Stimulated activated CD4-positive, alpha-beta T cell treated with anti-CD3 and anti-CD28 coated beads, Interleukin-15, amount 100 ng/mL, for 1 hour (primary cell): ENCODE measurements at places on chromosomes 2 and 18.
A peak's percentile ranks its signal among the peaks of the same experiment; 100 is the strongest.

GRCh38 chr2:77268626-77269025 lies 253.6 kb downstream of the LRRTM4 start:
- no peak for DNase-seq

GRCh38 chr2:68714866-68715265 lies 19.7 kb upstream of the ARHGAP25 start:
- DNase-seq = no peak

DNA sequence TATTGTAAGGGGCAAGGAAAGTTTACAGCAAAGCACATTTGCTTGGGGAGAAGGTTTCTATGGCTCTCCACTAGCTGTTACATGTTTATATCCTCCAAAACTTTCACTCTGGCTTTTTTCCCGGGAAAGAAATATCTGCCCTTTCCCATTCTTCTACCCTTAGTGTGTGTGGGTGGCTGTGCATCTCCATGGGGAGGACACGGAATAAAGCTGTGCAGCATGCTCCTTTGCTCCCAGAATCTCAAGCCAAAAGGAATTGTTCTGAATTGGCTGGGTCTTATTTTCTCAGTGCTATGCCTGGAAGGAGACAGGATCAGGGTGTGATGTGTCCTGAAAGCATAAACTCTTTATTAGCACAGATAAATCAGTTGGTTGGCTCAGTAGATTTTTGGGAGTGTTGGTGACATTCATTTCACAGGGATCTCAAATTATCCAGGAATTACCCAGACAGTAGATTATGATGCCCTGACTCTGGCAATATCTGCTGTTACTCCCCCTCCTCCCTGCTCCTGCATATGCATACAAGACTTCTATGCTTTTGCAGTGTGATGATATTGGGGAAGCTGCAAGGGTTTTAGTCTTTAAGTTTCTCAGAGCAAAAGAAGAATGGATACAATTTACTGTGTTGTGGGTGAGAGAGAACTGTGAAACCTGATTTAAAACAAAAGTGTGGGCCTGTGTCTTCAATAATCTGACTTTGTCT lies 63.1 kb downstream of the PARD3B start:
- DNase-seq = no peak

GRCh38 chr2:156663757-156664409 lies 227.7 kb downstream of the GPD2 start:
- DNase-seq = no peak

DNA sequence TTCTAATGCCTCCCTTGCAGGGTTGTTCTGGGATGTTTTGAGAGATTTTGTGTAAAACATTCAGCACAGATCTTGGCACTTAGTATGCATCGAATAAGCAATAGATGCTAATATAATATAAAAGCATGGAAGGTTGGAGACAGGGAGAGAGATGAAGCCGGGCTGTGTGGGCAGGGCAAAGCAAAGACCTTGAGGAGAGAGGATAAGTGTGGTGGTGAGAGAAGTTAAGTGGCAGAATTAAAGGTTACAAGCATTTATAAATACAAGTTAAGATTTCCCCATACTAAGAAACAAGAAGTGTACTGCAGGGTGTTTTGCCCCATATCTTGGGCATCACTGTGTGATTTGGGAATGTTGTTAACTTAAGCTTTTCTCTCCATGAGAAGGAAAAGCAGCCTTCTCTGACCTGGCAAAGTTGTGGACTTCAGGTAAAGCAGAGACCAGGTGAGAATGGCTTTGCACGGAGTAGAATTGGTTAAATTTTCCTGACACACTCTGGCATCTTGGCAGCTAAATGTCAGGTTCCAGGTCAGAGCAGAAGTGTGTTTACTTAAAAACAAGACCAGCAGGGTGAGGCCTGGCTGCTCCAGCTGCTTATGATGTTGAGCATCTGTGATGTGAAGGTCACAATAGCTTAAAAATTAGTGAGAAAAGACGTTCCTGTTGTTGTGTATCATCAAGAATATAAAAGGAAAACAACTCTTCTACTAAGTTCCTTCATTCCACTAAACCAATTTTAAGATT lies 288.5 kb upstream of the HNMT start:
- DNase-seq = no peak

DNA sequence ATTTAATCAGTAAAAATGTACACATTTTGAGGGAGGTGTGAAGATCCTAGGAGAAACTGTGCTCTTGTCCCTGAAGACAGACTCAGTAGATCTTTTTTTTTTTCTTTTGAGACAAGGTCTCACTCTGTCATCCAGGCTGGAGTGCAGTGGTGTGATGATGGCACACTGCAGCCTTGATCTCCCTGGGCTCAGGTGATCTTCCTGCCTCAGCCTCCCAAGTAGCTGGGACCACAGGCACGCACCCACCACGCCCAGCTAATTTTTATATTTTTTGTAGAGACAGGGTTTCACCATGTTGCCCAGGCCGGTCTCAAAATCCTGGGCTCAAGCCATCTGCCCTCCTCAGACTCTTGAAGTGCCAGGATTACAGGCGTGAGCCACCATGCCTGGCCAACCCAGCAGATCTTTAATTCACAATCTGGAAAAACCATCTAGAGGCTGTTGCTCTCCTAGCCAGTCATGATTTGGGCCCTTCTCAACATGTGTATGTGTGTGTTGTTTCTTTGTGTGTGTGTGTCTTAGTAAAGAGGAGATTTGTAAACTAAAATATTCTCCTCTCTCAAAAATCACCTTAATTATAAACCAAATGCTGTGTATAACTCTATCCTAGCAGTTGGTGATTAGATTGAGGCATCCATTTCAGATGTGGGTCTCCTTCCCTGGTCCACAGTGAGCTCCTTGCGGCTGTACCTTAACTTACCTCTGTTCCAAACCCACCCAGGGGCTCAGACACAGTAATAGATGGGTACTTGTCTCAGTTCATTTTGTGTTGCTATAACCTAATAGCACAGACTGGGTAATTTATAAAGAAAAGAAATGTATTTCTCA lies 3.9 kb upstream of the MYCN start:
- DNase-seq = no peak

DNA sequence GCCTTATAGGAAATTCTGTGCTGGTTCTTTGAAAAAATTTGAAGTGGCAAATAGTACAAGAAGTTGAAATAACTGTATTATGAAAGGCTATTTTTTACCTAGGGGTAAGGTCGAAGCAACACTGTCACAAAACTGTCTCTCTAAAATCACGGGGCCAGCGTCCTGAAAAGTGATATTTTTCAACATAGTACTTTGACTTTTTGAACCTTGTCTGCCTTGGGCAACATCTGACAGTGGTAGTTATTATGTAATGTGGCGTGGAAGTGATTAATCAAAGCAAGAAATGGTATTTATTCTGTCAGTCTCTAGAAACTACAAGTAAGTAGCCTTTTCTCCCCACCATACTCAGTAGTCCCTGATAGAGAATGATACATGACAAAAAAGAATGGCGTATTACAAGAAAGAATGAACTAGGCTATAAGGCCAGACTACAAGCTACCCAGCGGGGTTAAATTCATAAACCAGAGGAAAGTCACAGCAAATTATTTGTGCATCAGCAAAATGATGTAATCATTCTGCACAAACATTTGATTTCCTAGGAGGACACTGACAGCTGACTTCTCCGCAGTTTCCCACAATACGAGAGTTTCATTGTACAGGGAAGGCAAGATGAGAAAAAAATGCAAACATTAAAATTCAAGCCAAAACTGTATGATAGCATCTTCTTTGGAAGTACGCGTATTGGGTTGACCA lies 9.8 kb downstream of the GEN1 start:
- DNase-seq = no peak

DNA sequence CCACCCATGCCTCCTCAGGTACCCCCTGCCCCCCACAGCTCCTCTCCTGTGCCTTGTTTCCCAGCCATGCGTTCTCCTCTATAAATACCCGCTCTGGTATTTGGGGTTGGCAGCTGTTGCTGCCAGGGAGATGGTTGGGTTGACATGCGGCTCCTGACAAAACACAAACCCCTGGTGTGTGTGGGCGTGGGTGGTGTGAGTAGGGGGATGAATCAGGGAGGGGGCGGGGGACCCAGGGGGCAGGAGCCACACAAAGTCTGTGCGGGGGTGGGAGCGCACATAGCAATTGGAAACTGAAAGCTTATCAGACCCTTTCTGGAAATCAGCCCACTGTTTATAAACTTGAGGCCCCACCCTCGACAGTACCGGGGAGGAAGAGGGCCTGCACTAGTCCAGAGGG lies 803 bp upstream of the DES start:
- DNase-seq = no peak

DNA sequence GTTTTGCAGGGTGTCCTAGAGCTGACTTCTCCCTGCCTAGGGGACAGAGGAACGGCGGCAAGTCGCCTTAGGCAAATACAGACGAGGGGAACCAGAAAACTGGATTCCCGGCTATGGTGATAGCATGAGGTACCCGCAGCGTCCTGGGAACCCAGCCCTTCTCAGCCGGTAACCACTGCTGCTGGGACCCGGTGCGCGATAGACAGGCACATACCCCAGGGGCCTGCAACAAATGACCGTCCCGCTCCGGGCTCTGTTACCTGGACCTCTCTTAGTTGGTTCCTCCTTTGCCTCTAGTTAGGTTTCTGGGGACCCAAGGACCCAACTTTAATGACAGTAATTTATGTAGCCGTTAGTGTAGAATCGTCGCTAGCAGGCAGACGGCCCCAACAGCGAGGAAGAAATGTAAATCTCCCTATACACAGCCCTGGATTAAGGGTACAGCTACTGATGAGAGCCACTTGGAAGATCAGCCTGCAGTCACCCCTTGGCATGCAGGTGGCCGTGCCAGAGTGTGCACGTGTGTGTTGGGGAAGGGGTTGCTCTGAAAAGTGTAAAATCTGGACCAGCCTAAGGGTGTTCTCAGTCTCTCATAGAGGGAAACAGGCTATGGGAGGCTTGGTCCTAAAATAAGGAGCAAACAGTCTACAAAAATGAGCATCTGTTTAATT lies 819 bp upstream of the SERPINE2 start:
- peak; percentile 16 for DNase-seq

DNA sequence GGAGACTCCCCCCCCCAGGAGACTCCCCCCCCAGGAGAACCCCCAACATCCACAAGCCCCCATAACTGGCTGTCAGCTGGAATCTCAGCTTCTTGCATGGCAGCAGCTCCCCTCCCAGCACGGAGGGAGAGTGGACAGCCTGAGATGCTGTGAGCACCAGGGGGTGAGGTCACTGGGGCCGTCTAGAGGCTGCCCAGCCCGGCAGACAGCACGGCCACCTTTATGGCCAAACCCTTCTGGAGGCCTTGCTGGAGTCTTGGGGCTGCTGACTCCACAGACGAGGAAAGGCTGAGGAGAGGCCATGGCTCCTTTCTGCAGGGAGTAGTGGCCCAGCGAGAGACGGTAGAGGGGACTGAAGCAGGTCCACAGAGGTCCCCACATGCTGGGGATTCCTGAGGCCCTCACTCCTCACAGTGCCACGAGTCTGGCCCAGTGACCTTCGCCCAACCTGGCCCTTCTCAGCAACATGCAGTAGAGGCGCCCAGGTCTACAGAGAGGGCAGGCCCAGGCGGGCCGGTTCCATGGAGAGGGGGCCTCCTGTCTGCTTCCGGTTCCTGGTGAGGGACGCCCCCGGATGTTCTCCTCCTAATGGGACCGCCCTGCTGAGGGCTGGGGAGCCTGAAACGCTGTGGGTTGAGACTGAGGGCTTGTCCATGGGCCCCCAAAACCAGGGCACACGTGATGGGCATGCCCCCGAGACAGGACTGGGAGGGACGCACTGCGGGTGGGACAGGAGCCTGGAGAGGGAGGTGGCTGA lies 122.6 kb upstream of the CTDP1 start:
- DNase-seq = no peak

DNA sequence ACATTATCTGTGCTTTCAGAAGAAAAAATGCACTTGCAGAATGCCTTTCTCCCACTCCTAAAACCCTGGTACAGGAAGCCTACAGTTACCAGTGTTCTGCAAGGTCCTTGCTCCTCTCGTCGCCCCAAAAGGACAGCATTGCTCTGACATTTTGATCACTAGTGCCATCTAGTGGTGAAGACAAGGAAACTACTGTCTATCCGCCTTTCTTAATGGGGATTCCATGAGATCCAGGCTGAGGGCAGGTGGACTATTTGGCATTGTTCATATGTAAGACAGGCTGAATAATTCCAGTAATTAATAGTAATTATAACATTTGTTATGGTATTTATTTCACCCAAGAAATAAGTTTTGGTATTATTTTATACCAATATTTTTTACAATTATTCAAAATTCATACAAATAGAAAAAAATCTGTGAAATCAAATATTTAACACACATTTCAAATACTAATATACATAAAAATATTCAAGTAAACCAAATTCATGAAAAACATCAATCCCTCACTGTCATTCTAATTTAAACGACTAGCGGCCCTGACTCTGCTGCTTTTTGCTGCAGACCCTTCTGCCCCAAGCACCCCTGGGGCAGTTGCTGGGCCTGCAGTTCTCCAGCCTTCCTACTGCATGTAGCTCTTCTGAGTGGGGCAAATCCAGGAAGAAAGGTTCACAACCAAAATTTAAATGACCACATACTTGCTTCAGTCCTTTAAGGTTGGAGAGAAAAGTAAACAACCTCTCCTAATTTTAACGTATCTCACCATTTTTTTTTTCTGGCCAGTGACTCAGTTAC lies 19.0 kb downstream of the TPGS2 start:
- no peak for DNase-seq

- no peak for DNase-seq
Measured at GRCh38 chr2:54770676-54771075, 47.2 kb downstream of the EML6 start.

GRCh38 chr2:85503168-85503850 lies 35.7 kb upstream of the MAT2A start:
- no peak for DNase-seq

GRCh38 chr2:143689541-143689940 lies 560.3 kb downstream of the ARHGAP15 start:
- no peak for DNase-seq

- no peak for DNase-seq
Measured at GRCh38 chr2:73414696-73415095, 29.1 kb downstream of the ALMS1 start.

DNA sequence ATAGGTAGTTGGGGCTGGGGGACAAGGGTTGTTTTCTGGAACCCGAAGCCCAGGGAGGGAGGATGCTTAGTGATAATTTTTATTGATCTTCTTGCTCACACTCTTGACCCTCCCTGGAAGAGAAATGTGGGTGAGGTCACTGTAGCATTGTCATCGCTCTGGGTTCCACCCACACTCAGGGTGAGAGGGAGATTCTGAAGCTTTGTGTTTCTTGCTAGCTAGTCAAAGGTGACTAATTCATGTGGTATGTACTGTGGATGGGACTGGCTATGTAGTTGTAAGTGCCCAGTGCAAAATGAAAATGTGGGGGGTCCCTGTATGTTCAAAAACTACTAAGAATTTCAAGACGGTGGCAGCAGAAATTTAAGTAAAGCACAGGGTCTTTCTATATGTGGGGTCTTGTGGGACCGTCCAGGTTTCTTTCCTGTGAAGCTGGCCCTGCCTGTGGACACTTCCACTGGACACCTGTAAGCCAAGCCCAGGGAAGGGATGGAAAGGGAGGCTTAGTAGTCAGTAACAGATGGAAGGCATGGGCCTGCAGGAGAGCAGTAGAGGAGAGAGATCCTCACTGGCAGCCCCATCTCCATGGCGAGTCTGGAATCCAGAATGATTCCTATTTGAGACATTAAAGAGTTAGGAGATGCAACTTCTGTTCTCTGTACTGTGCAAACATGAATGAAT lies 35.0 kb downstream of the TSN start:
- DNase-seq = no peak

GRCh38 chr2:240598311-240598911 lies 11.9 kb downstream of the CAPN10 start:
- DNase-seq = no peak

GRCh38 chr2:105712166-105712915 lies 32.4 kb upstream of the NCK2 start:
- no peak for DNase-seq
